ENCODE measurements at places on chromosomes 1 and 21.

GRCh38 chr1:26378088-26378878, 5.7 kb upstream of the ZNF683 start:
- no peak for DNase-seq

GRCh38 chr1:24154215-24154614, 11.3 kb upstream of the IL22RA1 start:
- DNase-seq = peak; percentile 94

- DNase-seq = no peak
Observed at GRCh38 chr21:34037009-34037795, 36.2 kb upstream of the MRPS6 start.

- DNase-seq = peak; percentile 69
Observed at GRCh38 chr1:17596651-17597509, 57.4 kb downstream of the ARHGEF10L start.

GRCh38 chr1:243251539-243251938, 3.5 kb downstream of the CEP170 start:
- DNase-seq = no peak

GRCh38 chr1:161117759-161118581, at the start of the genes NIT1 and PFDN2:
Gene NIT1, plus strand, starts transcription at chr1:161118105. Its CDS starts 72 bp downstream, at chr1:161118177.
Gene PFDN2, minus strand, starts transcription at chr1:161118037. Its CDS starts 11 bp downstream, at chr1:161118026.
- peak; percentile 86 for DNase-seq
